ENCODE measurements at places on chromosomes 11 and 22.

GRCh38 chr11:64229090-64229743, 1.1 kb upstream of the DNAJC4 start:
- DNase-seq = no peak

DNA sequence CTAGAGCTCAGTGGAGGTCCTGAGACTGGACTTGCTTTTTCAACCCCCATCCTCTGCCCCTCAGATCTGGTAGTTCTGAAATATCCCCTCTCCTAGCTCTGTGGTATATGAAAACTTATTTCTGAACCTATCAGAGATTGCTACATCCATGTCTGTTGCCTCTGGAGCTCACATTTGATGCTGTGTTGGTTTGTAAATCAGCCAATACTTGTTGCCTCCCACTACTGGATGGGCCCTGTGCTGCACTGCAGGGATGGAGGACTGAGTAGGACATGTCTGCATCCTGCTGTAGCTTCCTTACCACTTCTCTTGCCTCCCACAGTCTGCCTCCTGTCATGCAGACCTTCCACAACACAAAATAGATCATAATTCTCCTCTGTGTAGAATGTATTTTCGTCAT, 5.2 kb downstream of the OLFML1 start:
- no peak for DNase-seq

- no peak for DNase-seq
Observed at GRCh38 chr22:30434843-30435242, 9.3 kb downstream of the MTFP1 start.

DNA sequence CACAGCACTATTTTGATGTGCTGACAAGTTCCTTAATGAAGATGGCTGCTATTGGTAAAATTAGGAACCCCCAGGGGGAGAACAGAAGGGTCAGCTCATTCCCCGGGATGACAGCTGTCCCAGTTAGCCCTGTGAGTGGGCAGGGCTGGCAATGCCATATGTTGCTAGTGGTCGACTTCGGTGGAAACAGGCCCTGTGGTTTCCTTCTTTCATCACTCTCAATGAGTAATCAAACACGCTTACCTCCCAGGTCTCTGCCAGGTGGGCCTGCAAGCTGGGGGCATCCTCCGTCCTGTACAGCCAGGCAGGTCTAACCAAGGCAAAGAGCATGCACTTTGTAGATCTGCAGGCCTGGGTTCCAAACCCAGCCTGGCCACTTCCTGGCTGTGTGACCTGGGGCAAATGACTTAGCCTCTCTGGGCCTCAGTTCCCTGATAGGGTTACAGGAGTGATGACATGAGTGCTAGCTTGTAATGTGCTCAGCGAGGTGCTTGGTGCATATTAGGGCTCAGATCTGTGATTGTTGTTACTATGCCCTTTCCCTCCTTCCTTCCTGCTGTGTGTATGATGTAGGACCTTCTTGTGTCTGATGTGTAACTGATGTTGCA, 85.2 kb downstream of the TSPAN18 start:
- DNase-seq = no peak

- DNase-seq = no peak
Observed at GRCh38 chr11:4863876-4864275, 14.9 kb upstream of the OR51S1 start.

DNA sequence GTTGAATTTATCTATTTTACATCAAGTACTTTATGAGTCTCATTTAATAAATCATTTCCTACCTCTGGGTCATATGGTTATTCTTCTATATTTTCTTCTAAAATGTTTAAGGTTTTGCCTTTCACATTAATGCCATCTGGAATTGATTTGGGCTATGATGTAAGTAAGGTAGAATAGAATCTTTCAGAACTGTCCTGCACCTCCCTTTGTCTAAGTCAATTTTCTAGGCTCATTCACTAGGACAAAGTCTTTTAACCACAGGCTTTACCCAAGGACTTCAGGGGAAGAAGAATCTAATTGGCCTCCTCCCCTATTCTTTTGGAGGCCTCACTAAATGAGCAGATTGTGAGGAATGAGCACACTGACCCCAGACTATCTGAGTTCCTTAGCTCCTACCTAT, 146.0 kb downstream of the BBOX1 start:
- DNase-seq = no peak

- DNase-seq = no peak
Observed at GRCh38 chr11:134976551-134976950, 564.5 kb upstream of the B3GAT1 start.

- DNase-seq = no peak
Observed at GRCh38 chr11:126257144-126257543, 11.6 kb downstream of the SRPRA start.

GRCh38 chr11:68106165-68106940, 14.8 kb downstream of the CHKA start:
- no peak for DNase-seq

- no peak for DNase-seq
Observed at GRCh38 chr11:76810151-76810853, 27.1 kb downstream of the TSKU start.

DNA sequence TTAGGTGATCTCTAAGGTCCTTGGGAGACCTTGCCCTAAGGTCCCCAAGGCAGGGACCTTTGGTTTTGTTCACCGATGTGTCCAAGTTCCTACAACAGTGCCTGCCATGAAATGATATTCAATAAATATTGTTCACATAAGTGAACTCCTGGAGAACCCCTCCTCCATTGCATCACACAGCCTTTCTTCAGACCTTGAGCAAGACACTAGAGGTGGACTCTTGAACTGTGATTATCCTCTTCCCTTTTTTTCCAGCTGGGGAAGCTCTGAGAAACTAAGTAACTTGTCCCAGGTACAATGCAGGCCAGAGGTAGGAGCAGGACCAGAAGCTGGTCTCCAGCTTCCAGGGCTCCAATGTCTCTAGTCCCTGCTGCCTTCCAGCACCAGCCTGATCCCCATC, 76.6 kb upstream of the LMO1 start:
- DNase-seq = no peak

GRCh38 chr11:102522312-102523188, 8.0 kb downstream of the MMP7 start:
- DNase-seq = no peak

DNA sequence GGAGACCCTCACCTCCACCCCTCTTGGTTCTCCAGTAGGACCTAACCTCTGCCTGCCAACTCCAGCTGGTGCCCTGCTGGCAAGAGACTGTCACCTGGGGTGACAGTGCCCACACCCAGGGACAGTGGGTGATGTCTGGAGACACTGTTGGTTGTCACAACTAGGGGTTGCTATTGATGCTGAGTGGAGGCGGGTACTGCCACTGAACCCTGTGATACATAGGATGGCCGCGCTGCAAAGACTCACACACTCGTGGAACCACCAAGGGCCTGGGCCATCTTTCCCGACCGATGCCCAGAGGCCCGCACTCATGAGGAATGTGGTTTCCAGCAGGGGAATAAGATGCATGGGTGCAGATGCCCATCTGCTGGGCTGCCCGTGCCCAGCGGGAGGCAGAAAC, 143.2 kb downstream of the SHANK2 start:
- DNase-seq = no peak

GRCh38 chr11:70001246-70001645, 76.9 kb upstream of the ANO1 start:
- no peak for DNase-seq

DNA sequence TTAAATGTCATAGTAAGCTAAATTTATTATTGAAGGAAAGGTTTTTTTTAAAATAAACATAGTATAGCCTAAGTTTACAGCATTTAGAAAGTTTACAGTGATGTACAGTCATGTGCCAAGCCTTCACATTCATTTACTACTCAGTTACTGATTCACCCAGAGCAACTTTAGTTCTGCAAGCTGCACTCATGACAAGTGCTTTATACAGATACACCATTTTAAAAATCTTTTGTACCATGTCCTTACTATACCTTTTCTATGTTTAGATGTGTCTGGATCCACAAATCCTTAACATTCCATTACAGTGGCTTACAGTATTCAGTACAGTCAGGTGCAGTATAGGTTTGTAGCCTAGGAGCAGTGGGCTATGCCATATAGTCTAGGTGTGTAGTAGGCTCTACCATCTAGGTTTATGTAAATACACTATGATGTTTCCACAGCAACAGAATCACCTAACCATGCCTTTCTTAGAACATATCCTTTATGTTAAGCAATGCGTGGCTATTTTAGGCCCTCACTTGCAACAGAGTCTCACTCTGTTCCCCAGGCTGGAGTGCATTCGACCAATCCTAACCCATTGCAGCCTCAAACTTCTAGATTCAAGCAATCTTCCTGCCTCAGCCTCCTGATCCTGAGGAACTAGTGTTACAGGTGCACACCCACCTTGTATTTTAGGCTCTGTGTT, 79.5 kb upstream of the SLC25A18 start:
- no peak for DNase-seq

GRCh38 chr11:47161134-47161854, 15.4 kb downstream of the ARFGAP2 start:
- peak; percentile 48 for DNase-seq

DNA sequence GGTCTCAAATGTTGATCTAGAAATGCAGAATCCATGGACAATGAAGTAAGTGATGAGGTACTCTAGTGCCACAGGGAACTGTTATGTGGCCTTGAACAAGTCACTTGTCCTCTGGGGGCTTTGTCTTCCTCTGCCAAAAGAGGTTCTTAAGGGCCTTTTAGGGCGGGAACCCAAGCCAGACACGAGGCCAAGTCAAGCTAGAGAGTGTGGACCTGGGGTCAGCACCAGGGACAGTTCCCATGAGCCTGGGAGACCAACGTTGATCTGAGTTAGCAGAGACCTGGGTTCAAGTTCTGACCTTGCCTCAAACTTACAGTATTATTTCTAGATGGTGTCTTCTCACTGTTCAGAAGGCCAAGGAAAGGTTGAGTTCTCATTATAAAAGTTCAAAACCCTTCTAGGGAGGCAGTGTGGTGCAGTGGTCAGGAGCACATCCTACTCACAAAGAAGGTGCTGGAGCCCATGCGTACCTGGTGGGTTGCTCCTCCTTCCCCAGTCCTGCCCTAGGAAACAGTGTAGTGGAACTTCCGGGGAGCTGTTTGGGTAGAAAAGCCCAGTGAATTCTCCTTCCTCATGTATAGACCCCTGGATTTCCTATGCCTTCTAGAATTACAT, 121.5 kb downstream of the CHST1 start:
- DNase-seq = no peak

DNA sequence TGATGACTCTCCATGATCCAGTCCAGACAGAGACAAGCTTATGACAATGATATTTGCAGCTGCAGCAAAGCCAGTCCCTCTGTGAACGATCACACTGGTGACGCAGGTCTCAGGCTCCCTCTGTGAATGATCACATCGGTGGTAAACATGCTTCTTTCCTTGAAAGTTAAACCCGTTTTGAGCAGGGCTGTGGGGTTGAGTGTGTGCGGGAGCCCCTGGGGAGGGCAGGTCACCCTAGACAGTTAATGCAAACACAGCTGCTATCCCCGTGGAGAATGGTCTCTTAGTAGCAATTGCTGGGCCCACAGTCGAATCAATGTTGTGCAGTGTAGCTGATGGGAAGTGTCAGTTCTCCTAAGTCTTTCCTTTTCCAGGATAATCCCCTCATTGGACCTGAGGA, 71.0 kb upstream of the KIRREL3 start:
- no peak for DNase-seq

GRCh38 chr11:10379426-10379825, 74.6 kb downstream of the ADM start:
- no peak for DNase-seq

GRCh38 chr22:35102663-35103062, 36.7 kb downstream of the ISX start:
- no peak for DNase-seq

GRCh38 chr22:33792832-33793231, 127.4 kb downstream of the LARGE1 start:
- no peak for DNase-seq

- DNase-seq = peak; percentile 28
Observed at GRCh38 chr11:77619576-77620198, 17.9 kb downstream of the CLNS1A start.

DNA sequence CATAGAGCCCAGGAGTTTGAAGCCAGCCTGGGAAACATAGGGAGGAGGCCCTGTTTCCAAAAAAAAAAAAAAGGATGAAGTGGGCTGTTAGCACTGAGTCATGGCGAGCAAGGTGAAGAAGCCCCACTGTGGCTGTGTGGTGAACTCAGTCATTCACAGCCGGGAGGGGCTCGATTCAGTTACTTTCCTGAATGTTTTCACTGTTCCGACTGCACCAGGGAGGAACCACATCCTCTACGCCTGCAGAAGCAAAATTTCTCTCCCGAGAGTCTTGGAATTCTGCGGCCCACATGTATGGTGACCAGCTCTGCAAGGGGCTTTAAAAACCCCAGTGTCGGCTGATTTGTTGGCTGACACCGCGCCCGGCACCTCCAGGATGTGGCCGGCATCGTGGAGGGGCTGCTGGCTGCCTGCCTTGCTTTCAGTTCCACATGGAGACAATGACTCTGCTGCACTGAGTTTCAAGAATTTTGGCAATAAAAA, 27.8 kb upstream of the GRAMD4 start:
- no peak for DNase-seq

- no peak for DNase-seq
Observed at GRCh38 chr22:41511521-41511968, 32.7 kb downstream of the POLR3H start.

DNA sequence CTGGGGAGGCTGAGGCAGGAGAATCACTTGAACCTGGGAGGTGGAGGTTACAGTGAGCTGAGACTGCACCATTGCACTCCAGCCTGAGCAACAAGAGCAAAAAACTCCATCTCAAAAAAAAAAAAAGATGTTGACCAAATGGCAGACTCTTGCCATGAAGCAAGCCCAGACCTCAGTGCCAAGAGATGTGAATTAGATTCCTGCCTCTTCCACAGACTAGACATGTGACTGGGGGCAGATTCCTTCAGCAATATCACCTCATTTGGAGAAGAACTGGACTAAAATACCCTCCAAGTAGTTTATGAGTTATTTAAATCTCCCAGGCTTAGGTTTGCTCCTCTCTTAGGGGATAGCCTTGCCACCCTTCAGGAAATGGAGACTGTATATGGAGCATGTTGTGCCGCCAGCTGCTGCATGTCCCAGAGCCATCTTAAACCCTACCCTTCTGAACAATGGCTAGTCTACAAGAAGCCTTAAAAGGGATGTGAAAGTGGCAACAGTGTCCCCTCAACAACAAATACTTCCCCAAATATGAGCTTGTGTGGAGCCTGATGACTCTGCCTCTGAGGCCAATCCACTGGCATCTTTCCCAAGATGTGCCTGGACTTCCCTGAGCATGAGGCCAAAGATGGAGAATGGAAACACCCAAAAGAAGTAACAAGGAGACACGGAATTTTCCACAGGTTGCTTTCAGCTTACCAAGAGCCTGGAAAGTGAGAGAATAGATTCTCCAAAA, 763 bp upstream of the MS4A7 start:
- DNase-seq = no peak

GRCh38 chr22:30190574-30190973, 56.0 kb downstream of the LIF start:
- DNase-seq = no peak

- DNase-seq = no peak
Observed at GRCh38 chr22:45554040-45554406, 51.3 kb downstream of the FBLN1 start.

- no peak for DNase-seq
Observed at GRCh38 chr22:19706661-19707151, 7.6 kb upstream of the SEPTIN5 start.

- DNase-seq = no peak
Observed at GRCh38 chr22:45587638-45588505, 83.8 kb upstream of the ATXN10 start.

- DNase-seq = no peak
Observed at GRCh38 chr11:79708319-79708932, 267.6 kb upstream of the TENM4 start.

- no peak for DNase-seq
Observed at GRCh38 chr11:130872981-130873380, 43.3 kb downstream of the SNX19 start.

- no peak for DNase-seq
Observed at GRCh38 chr11:12682737-12683500, 8.7 kb downstream of the TEAD1 start.

GRCh38 chr11:128195057-128195751, 392.2 kb downstream of the ETS1 start:
- DNase-seq = peak; percentile 73
